SW 1271 (cell line): ENCODE measurements at places on chromosomes 4 and X.

DNA sequence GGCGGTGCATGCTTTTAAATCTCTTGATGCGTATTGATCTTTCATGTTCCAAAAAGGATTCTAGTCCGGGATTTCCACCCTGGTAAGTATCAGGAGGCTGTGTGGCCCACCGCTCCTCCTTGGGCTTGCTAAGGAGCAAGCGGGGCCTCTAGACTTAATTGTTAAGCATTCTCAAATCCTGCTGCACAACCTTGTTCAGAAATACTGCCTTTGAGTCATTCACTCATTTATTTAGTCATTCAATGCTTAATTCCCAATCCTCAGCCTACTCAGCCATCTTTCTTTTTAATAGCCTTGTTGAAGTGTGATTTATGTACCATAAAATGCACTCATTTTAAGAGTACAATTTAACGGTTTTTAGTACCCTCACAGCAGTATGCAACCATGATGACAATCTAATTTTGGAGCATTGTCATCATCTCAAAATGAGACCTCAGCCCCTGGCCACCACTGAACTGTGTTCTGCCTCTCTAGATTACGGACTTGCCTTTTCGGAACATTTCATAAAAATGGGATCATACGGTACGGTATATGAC lies 15.6 kb upstream of the SLC2A9 start:
- no peak for DNase-seq

- DNase-seq, result no peak
Observed at GRCh38 chrX:81261576-81261975, 59.7 kb downstream of the SH3BGRL start.

- DNase-seq, result no peak
Observed at GRCh38 chrX:110759785-110760184, 35.8 kb downstream of the CHRDL1 start.

DNA sequence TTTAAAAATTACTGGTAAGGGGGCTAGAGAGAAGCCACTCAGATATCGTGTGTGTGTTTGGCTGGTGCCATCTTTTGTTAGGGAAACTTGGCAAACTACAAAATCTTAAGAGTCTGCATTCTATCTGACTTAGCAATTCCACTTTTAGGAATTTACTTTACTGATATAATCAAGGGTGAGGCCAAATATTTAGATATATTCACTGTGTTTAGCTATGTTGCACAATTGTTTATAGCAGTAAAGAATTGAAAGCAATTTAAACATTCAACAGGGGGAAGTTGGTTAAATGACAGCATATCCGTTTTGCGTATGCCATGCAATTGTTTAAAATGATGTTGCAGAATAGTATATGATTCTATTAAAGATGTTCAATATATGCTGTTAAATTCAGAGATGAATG lies 6.4 kb upstream of the HERC3 start:
- DNase-seq, result no peak

DNA sequence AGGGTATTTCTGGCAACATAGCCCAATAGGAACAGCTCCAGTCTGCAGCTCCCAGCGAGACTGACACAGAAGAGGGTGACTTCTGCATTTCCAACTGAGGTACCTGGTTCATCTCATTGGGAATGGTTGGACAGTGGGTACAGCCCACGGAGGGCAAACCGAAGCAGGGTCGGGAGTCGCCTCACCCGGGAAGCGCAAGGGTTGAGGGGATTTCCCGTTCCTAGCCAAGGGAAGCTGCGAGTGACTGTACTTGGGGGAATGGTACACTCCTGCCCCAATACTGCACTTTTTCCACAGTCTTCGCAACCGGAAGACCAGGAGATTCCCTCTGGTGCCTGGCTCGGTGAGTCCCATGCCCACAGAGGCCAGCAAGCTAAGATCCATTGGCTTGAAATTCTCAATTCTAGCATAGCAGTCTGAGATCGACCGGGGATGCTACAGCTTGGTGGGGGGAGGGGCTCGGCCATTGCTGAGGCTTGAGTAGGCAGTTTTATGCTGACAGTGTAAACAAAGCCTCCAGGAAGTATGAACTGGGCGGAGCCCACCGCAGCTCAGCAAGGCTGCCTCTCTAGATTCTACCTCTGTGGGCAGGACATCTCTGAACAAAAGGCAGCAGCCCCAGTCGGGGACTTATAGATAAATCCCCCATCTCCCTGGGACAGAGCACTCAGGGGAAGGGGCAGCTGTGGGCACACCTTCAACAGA lies 14.0 kb upstream of the ADAD1 start:
- no peak for DNase-seq

DNA sequence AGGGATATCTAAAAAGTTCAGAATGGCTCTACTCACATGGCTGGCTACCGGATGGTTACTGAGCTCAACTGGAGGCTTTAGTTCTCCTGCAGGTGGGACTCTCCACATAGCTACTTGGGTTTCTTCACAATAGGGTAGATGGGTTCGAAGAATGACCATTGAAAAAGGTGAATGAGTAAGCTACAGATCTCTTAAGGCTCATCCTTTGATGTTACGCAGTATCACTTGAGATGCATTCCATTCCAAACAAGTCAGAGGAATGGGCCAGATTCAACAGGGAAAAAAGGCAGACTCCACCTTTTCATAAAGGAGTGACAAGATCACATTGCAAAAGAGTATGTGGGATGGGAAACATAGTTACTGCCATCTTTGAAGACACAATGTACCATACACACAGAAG lies 52.6 kb downstream of the DDX53 start:
- no peak for DNase-seq

DNA sequence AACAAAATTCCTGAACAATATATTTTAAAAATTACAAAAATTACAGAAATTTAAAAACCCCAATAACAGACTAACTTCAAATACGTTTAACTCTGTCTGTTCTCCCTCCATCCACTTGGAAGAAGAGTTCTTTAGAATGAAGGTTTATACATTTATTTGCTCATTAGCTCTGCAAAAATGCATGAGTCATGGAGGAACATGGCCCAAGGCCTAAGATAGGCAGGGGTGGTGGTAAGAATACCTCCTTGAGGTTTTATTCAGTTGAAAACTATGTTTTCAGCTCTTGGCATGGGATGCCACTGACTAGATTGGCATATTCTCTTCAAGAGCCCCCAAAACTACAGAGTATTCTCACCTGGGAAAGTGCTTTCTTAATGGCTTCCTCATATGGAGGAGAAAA lies 8.8 kb upstream of the LRRC66 start:
- no peak for DNase-seq

- DNase-seq, result no peak
Observed at GRCh38 chr4:40157436-40157835, 39.4 kb upstream of the RHOH start.

GRCh38 chrX:52034211-52034610 lies 34.8 kb downstream of the MAGED4B start:
- DNase-seq, result no peak

DNA sequence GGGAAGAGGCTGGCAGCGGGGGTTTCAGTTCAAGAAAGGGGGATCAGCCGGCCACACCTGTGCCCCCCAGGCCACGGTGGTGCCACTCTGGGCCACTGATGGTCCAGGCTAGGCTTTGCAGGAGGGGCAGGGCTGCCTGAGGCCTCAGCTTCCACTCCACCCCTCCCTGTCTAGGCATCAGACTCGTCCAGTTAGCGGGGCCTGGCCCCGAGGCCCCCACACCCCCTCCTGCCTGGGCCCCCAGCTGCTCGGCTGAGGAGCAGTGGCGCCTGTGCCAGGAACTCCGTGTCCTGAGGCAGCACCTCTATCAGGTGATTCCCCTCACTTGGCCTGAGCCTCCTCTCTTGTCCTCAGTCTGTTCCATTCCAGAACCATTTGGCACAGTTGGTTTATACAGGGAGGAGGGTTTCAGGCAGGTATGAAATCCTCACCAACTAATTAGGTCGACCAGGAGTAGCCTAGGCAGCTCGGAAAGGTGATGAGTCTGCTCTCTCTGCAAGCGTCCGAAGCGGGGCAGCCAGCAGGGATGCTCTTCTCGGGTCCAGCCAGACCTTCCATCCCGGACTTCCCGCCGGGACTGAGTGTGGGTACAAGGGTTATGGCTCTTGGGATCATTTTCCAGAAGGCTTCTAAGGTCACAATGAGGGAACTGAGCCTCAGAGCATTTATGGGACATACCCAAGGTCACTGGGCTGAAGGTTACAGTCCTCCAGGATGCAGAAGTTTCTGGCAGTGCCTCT lies 2.1 kb downstream of the NSG1 start:
- DNase-seq, result no peak

- no peak for DNase-seq
Observed at GRCh38 chr4:10461091-10461849, 4.0 kb upstream of the ZNF518B start.

- DNase-seq, result no peak
Observed at GRCh38 chr4:153018684-153019083, 82.6 kb downstream of the FHDC1 start.

DNA sequence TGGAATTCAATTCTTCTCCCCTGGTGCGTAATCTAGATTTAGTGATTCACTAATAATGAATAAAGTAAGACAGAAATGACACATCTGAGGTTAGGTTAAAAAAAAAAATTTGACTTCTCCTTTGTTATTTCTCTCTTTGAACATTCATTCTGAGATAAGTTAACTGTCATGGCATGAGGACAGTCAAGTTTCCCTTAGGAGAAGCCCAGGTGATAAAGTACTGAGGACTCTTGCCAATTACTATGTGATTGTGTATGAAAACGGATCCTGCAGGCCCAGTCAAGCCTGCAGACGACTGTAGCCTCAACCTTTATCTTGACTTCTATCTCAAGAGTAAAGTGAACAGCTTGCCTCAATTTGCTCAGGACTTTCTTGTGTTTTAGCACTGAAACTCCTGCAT lies 293.2 kb downstream of the PRR32 start:
- no peak for DNase-seq

- no peak for DNase-seq
Observed at GRCh38 chr4:148808416-148808815, 366.2 kb upstream of the NR3C2 start.

DNA sequence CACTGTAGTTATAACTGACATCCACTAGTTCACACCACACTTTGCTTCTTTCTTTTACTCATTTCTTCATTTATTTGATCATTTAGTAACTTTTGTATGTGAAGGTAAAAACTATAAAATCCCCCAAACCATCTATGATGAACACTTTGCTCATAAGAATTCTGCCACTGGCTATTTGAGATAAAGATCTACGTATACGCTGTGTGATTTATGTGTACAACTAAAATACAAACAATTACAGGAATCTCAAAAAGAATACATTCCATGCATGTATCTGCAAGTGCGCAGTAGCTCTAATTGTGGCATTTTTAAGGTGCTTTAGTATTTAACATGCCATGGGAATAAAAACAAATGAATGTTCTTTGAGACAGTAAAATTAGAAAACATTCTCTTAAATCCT lies 156.9 kb upstream of the NAP1L5 start:
- no peak for DNase-seq

DNA sequence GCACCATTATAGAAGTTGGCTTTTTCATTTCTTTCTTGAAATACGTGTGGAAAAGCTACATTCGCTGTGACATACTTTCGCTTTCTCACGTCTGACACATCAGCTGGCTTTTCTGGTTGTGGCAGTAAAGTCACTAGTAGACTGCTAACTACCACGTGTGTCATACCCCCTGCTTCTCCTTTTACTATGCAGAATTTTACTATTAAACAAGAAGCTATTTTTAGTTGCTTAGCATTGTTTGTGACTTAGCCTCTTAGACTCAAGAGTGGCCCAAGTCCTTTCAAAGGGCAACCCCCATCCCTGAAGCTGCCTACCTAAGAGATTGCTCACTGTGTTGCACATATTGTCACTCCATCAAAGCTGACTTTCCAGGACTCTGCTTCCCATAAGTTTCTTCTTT lies 2.1 kb upstream of the IL2 start:
- DNase-seq, result no peak

DNA sequence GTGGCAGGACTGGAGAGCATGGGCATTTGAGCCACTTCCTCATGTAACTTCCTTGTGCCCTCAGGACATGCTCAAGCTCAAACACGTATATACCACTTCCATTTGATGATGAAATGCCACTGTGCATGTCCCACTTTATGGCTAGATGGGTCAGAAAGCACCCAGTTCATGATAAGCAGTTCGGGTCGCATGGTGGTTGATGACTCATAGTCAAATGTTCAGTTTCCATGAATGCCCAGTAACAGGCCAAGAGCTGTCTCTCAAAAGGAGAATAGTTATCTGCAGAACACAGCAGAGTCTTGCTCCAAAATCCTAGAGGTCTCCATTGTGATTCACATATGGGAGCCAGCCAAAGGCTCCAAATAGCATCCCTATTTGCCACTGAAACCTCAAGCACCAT lies 48.9 kb upstream of the SPIN3 start:
- no peak for DNase-seq
